Neural crest cell (in vitro differentiated cells): ENCODE measurements at places on chromosomes 11 and 22.

DNA sequence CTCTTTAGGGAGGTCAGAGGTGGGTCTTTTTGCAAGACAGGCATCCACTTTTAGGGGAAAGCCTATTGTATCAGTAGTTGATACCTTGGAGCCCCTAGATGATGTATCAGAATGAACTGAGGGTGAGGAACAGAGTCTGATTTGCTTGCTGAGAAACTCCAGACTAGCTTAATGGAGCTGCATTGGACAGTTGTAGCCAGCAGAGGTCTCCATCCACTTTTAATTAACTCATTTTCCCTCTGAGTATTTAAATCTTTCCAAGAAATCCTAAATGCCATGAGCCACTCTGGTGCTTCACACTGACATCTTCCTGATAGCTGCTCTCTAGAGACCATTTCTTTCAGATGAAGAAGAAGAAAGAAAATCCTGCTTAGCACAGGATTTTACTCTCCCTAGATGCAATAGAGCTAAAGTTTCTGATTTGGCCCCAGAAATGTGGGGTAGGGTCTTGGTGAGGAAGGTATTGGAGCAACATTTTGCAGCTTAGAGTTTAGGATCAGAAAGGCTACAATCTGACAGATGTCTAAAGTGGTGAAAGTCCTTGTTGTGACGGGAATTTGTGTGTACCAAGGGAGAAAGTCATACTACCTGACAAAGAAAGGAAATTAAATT, 38.0 kb downstream of the EXT2 start:
- no peak for DNase-seq

DNA sequence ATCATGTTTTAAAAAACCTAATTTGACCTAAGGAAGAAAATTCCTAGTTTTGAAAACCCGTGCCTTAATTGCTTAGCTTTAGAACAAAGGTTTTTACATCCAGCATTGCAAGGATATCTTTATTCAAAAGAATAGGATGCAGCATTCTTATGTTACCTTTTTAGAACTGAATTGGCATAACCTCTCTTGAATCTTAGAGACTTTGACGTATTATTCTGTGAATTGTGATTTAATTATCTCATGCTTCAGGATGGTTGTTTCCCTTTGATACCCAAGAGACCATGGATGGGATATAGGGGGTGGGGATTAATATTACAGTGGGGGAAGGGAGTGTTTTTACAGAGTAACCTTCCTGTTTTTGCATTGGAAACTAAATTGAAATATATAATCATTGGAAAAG, 49.4 kb downstream of the ARHGEF12 start:
- DNase-seq = no peak

DNA sequence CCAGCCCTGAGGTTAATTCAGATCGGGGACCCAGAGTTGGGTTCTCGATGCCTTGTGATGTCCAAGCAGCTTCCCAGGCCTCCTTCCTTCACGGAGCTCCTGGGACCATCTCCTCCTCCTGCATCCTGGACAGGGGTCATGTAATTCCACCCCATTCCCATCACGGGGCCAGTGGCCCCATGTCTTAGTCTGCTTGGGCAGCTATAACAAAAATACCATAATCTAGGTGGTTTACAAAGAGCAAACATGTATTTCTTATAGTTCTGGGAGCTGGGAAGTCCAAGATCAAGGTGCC, 41.7 kb upstream of the PRDM11 start:
- DNase-seq = no peak

- DNase-seq = no peak
Measured at GRCh38 chr22:40328546-40329456, 17.5 kb upstream of the ADSL start.

GRCh38 chr11:1389932-1390568, at the start of gene BRSK2:
Gene BRSK2, plus strand, starts transcription at chr11:1389934. Its CDS starts 351 bp downstream, at chr11:1390285.
- no peak for DNase-seq

- DNase-seq = no peak
Measured at GRCh38 chr11:121699801-121700200, 247.0 kb upstream of the SORL1-AS1 start.

GRCh38 chr22:37511395-37512104, 7.7 kb downstream of the CARD10 start:
- no peak for DNase-seq

DNA sequence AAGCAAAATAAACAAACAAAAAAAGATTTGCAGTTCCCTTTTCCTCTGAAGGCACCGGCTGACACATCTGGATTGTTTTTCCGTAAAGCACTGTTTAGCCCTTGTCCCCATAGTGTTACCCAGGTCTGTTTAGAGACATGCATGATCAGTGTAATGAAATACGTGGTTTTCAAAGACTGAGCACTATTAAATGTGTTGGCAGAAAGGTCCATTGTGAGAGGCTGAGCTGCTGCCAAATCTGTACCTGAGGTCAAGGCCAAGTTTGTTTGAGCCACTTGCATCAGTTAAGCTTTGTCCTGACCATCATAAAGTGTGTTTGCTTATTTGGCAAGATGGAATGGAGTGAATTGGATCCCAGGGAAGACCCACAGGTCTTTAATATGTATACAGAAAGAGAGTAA, 26.3 kb downstream of the CTR9 start:
- DNase-seq = no peak

GRCh38 chr22:36029406-36029755, 757 bp upstream of the RBFOX2 start:
- no peak for DNase-seq

DNA sequence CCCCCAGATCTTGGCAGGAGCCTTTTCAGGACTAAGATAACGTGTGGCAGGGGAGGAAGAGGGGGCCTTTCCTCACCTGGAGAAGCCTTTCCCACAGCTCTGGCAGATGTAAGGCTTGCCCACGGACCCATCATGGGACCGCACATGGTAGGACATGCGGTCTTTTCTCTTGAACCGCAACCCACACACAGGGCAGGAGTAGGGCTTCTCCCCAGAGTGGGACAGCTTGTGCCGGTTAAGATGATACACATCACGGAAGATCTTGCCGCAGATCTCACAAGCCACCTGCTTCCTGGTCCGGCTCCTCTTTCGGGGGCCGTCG, 1.9 kb downstream of the PATZ1 start:
- no peak for DNase-seq

DNA sequence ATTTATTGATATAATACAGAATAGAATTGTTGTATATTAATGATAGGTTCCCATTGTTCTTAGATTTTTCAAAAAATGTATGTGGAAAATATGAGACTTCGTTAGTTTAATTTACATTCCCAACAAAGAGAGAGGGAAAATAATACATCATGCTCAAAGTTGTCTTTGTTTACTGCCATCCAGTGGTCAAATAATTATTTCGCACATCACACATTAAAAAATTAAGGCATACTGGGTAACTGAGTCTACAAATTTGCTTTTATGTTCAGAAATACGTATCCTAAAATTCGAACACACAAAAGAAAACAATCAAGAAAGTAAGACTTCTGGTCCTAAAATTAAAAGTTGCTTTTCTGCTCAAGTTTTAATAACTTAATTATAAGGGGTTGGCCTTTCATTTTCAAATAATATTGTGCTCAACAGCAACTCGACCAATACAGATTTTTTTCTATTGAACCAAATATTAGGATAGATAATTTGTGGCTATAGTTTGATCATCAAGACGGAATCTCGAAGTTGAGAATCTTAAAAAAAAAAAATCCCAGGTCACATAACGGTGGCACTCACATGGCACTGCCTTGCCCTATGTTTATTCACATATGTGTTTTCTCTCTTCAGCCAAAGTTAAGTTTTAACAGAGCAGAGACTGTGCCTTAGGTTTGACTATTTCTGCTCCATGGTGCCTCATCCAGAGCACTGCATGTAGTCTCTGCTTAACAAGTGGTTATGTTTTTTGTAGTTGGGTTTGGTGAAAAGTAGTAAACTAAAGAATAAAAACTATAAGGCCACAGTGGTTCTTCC, 12.3 kb downstream of the PDGFD start:
- no peak for DNase-seq

GRCh38 chr22:19720999-19721329, 2.4 kb upstream of the GP1BB start:
- DNase-seq = no peak

GRCh38 chr22:50603511-50604255, 3.1 kb downstream of the MAPK8IP2 start:
- no peak for DNase-seq

- DNase-seq = no peak
Measured at GRCh38 chr22:36571991-36572390, 43.0 kb upstream of the EIF3D start.

GRCh38 chr22:43397766-43398165, 14.0 kb upstream of the MPPED1 start:
- no peak for DNase-seq

- no peak for DNase-seq
Measured at GRCh38 chr11:106679581-106679980, 338.7 kb downstream of the GUCY1A2 start.

DNA sequence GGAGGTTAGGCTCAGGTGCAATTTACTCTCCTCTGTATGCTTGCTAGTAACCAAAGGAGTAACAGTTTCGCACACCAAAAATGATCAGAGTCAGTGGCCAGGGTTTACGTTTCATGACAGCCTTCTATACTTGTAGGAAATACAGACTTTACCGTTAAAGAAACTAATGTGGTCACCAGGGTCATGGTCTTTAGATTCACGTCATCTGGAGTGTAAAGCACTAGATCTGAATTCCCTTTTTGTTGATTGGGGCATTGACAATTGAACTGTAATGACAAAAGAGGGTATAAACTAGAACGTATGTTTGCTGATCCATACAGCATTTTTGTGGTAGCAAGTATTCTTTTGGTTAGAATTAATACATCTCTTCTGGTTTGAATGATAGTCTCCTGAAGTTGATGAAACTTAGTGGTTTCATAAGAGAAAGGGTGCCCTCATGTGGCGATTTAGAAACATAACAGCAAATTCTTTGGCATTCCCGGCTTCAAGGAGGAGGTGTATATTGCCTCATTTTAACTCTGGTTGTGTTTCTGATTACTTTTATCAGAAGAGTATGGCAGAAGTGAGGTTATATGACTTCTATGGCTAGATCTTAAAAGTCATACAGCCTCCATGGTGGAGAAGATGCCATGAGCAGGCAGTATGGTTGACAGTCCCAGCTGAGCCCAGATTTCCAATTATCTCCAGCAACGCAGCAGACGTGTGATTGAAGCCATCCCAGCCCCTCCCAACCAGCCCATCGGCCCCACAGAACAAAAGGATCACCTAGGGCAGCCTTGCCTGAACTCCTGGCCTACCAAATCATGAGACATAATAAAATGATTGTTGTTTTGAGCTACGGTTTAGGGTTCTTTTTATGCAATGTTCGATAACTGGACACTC, 35.1 kb downstream of the MMP7 start:
- DNase-seq = peak; percentile 49

- no peak for DNase-seq
Measured at GRCh38 chr11:74932169-74932568, 16.7 kb downstream of the XRRA1 start.

- DNase-seq = no peak
Measured at GRCh38 chr11:110147962-110148709, 54.9 kb downstream of the ZC3H12C start.

- DNase-seq = no peak
Measured at GRCh38 chr22:22896601-22897000, 9.0 kb downstream of the IGLL5 start.

- DNase-seq = no peak
Measured at GRCh38 chr11:6570691-6571427, 32.6 kb downstream of the RRP8 start.

DNA sequence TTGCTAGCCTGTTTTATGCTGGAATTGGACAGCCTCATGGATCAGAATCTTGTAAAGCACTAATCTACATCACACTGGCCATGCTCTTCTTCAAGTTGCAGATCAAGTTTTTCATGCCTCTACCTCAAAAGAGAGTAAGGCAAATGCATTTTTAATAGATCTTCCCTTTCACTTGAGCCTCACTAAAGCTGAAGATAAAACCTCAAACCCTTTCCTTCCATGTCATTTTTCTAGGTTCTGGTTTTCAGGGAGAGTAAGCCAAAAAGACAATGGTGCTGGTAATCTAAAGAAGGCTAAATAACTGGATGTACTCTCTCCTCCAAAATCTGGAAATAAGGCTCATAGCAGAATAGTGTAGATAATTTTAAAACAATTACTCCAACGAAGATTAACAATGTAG, 28.3 kb downstream of the POU2AF1 start:
- no peak for DNase-seq

- DNase-seq = no peak
Measured at GRCh38 chr22:48504519-48505140, 1323.0 kb downstream of the BRD1 start.

DNA sequence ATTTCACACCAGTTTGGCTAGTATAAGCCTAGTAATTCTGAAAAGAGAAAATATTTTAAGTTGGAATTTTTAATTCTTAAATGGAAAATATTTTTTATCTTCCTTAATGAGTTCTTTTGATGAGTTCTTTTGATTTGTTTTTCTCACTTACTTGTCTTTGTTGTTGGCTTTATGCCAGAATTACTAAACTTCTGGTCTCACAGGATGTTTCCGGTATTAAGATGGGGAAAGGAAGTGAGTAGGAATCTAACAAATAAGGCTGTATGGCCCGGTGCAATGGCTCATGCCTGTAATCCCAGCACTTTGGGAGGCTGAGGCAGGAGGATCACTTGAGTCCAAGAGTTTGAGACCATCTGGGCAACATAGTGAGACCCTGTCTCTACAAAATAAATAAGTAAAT, 106.4 kb downstream of the ARHGAP42 start:
- no peak for DNase-seq

GRCh38 chr11:126736682-126737572, 263.6 kb downstream of the KIRREL3 start:
- no peak for DNase-seq

GRCh38 chr11:46294365-46295309, 17.2 kb downstream of the CREB3L1 start:
- no peak for DNase-seq

DNA sequence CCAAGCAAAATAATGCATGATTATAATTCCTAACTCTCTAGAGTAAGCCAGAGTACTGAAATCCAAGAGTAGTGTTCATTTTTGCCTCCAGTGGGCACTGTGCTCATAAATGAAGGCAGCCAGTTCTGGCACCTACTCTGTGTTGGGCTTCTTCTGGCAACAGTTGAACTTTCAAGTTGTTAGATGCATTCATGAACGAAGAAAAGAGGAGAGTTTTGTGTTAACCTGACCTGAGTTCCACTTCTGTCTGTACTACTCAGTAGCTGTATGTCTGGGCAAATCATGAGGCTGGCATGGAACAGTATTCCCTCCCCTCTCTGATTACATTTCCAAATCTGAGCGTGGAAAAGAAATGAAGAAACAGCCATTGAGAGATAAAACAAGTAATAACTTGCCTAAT, 20.3 kb upstream of the TENM4 start:
- DNase-seq = no peak

DNA sequence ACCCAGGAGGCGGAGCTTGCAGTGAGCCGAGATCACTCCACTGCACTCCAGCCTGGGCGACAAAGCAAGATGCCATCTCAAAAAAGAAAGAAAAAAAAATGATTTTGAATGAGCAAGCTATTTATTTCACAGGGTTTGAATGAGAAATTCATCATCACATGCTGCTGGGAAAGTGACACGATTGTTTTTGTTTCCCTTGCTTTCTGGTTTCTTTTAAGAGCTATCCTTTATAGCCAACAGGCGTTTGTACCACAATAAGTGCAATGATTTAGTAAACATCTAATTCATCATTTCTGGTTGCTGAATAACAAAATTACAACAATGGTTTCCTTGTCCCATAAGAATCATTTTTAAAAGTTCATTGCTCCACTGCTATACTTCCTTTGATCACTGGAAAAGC, 129.9 kb downstream of the GUCY1A2 start:
- DNase-seq = no peak

- no peak for DNase-seq
Measured at GRCh38 chr11:33540427-33540826, 160.2 kb downstream of the C11orf91 start.
